ENCODE measurements at places on chromosomes 1 and 21.

DNA sequence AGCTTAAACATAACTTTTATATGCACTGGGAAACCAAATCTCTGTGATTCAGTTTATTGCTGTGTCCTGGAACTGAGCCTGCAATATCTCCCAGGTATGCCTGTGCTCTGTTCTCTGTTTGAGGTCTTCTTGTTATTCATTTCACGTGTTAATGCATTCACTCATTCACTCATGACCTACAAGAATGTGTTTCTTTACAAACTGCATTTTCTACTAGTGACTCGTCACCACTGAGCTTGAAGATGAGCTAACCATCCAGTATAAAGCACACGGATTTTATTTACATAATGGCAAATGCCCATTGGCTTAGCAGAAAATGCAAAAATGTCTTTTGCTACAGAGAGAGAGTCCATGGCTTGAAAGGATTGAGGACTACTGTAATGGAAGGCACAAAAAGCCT, 75.0 kb upstream of the DUSP10 start:
- no peak for DNase-seq

- no peak for DNase-seq
Measured at GRCh38 chr1:214044438-214045214, 56.9 kb downstream of the PROX1 start.

- DNase-seq = no peak
Measured at GRCh38 chr1:82453511-82454185, 652.9 kb downstream of the ADGRL2 start.

DNA sequence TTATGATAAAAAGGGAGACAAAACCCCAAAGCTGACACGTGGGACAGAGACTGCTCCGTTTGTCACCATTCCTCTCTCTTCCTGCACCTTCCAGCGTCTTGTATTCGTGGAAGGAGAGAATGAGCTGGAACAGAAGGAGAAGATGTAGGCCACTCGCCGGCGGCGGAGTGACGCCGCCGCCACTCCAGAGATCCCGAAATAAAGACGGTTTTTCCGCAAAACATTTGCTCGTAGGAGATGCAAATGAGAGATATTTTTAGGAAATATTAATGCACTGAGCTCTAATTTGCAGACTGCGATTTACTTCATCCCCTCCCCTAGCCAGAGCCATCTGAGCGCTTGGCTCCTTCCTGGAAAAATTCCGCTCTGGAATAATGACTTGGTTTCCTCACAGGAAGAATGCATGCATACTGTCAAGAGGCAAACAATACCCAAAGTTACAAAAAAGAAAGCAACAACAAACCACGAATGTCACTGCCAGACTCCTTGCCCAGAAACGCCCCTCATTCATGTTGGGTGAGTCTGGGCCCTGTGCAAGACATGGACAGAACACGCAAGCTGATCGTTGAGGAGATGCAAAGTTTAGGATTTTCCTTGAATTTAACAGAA, 18.0 kb upstream of the ADARB1 start:
- no peak for DNase-seq

DNA sequence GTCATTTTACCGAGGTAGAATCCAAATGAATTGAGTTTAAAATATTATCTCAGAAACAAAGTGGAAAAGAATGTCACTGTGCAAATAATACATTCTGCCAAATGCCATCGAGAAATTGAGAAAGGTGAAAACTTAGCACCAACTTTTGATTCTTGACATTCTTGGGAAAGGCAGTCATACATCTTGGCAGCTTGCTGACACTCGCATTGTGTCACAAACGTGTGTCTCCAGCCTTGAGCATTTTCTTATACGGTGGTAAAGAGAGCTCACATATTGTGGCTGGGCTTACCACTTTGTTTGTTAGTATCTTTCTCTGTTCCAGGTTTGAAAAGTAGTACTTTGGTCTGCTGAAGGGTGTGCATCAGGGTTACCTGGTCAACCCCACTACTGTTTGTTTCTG, 1456.1 kb downstream of the BRINP3 start:
- DNase-seq = no peak

DNA sequence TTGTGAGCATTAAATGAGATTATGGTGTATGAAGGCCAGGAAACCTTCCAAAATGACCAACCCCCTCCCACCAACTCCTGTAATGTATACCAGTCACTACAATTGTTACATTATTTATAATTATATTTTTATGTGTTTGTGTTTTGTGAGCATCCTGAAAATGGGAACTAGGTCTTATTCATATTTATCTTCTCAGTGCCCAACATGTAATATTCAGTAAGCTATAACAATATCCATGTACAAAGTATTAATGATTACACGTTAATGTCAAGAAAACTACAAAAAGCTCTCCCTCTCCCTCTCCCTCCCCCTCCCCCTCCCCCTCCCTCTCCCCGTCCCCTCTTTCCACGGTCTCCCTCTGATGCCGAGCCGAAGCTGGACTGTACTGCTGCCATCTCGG, 19.0 kb upstream of the ASAP3 start:
- DNase-seq = no peak

GRCh38 chr21:44893948-44894656, 20.6 kb upstream of the PTTG1IP start:
- no peak for DNase-seq

GRCh38 chr1:167905671-167906070, 8.3 kb downstream of the ADCY10 start:
- no peak for DNase-seq

- DNase-seq = no peak
Measured at GRCh38 chr1:223180731-223181321, 37.8 kb upstream of the TLR5 start.

GRCh38 chr1:94543893-94544635, 2.5 kb upstream of the F3 start:
- DNase-seq = no peak

DNA sequence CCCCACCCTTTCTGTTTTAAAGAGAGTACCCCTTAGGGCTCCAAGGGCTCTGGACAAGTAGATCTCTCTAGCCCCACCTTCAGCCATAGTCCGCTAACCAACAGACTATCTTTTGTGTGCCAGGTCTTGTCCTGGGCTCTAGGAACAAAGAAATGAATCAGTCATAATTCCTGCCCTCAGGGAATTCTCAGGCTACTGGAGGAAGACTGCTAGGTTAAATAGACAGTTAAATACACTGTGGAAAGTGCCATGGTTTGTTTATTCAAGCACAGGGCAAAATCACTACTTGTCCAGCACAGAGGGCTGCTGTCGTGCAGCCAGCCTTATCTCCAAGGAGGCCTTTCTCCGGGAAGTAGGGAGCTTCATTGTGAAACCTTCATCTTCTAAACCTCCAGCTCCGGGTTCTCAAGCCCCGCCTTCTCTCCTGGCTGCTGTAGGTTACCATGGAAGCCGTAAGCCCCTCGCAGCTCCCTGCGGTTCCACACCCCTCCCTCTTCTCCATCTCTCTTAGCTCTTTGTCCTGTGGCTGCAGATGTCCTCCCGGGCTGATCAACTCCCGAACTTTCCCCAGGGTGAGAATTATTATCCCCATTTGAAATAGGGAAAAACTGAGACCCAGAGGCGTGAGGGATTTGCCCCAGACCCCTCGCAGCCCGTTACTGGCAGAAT, 29.8 kb downstream of the SHISAL2A start:
- DNase-seq = no peak

DNA sequence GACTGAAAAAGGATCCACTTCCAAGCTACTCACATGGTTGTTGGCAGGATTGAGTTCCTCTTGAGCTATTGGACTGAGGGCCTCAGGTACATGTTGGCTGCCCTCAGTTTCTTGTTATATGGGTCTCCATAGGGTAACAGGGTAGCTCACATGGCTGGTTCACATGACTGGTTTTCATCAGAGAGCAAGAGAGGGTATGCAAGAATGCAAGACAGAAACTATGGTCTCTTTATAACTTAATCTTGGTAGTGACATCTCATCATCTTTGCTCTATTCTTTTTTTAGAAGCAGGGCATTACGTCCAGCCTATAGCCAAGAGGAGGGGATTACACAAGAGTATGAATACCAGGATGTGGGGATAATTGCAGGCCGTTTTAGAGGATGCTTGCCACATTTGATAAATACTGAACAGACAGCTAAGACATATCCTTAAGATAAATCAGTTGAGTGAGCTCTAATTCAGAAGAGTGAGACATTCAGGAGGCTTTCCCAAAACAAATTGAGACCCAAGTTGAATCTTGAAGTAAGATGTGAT, 100.2 kb downstream of the HMCN1 start:
- DNase-seq = no peak

DNA sequence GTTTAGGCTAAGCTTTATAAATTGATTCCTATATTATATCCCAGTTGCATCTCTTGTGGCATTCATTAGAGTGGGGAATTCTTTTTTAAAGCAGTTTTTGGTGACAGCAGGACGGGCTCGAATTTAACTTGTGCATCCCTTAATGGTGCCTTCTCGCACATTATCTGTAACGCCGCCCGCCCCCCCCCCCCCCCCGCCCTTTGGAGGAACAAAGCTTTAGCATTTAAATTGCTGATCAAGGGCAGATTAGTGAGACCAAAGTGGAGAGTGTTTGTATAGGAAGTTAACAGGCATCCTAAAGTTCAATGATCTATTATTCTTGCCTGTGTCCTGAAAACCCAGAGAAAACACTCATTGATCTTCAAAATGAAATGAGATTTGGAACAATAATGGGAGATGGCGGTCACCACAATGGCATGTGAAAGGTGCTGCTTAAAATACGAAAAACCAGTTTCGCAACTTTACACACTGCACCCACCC, 2.2 kb downstream of the LMO4 start:
- no peak for DNase-seq

GRCh38 chr1:232810856-232811255, 5.6 kb downstream of the MAP10 start:
- no peak for DNase-seq

GRCh38 chr21:27058673-27059605, 92.1 kb upstream of the ADAMTS5 start:
- DNase-seq = no peak
